ENCODE measurements at places on chromosomes 4 and X.

DNA sequence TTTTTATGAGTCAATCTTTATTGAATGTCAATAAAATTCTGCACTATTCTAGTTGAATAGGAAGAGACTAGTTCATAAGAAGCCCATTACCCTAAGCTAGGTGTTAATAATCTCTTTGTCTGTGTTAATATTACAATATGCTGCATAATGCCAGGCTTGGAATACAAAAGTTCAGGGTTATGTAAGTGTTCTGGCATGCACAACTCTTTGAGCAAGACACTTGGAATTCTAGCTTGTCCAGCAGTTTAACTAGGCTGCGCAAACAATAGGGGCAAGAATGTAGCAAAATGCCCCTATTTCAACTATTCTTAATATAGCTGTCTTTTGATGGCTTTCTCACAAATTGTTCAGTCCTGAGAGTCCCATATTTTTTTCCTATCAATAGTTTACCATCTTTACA is 31.3 kb upstream of the ETNPPL start:
- no peak for DNase-seq

DNA sequence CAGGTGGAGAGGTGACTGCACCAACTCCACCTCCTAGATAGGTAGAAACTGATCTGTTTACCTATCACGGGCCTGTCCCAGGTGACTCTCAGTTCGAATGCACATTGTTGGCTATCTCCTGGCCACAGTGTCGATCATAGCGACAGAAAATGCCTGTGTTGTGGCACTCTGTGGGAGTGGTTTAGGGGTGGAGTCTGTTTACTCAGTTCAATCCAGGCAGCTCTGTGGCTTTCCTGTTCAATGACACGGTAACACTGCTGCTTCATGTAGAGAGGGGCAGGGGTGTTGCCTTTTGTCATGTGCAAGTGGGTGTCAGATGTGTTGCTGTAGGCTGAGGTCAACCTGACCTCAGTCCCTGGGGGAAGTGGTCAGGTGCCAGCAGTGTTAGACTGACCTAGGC is 1602.4 kb downstream of the TECRL start:
- no peak for DNase-seq

- no peak for DNase-seq
These were observed 7.9 kb downstream of the HUWE1 start for GRCh38 chrX:53678667-53679066.

GRCh38 chrX:125319646-125320521 is at the start of gene TEX13C:
TEX13C (plus strand) TSS chrX:125319871; CDS start chrX:125320120, 249 bp downstream.
- DNase-seq: no peak

DNA sequence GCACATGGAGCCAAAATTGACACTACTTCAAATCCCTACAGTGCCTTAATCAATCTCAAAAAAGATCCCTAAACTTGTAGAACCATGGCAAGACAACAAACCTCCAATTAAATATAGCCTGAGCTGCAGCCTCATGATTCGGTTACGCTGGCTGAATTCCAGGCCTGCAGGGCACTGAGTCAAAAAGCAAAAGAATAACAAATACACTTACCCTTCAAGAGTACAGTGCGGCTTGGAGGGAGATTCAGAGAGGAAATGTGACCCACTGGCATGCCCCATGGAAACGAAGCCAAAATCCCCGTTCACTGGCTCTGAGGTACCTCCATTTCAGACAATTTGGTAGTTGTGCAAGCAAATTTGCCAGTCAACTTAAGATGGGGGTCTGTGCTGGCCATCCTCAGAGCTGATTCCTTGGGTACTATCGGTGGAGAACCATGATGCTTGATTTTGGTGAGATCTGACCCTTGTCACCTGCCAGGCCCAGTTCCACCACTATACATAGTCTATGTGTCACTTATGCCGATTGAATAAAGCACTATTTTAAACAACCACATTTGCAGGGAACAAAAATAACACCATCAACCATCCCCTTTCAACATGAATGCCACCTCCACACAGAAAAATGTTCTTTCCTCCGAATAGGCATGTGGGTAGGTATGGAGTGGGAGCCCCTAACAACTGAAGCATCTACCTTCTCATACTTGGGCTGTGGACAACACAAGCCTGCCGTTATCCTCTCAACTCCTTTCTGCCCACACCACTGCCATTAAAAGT is 2.1 kb downstream of the C4orf54 start:
- no peak for DNase-seq

DNA sequence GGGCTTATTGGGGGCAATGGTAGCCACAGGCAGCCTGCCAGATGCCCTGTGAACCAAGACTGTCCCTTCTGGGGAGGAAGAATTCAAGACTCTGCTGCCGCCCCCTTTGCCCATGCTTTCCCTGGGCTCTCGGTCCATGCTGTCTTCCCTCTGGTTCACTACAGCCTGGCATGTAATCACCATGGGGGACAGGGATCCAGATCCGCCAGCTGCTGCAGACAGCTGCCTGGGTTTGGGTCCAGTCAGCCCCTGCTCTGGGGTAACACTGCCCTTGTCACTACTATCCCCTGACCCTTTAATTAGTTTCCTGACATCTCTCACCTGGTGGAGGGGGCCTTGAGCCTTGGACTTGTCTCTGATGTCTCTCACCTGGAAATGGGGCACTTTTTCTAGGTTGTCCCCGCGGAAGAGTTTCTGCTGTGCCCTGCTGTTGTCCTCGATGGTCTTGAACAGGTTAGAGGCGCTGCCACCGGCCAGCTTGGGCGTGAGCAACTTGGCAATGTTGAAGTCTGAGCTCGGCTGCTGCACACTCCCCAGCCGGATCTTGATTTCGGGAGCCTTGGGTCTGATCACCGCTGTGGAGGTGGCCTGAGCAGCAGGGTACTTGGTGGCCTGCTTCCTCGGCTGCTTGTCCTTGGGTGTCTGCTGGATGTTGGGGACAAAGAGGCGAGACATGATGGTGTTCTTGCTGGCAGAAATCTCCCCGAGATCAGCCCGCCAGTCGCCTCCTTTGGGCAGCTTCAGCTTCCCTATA is 6.4 kb downstream of the C4orf54 start:
- no peak for DNase-seq

GRCh38 chr4:140103676-140104075 is 50.3 kb downstream of the MAML3 start:
- DNase-seq: no peak

- no peak for DNase-seq
These were observed 7.1 kb downstream of the SLC25A31 start for GRCh38 chr4:127737295-127737694.

GRCh38 chr4:110654254-110654635 is 31.4 kb upstream of the PITX2 start:
- no peak for DNase-seq

DNA sequence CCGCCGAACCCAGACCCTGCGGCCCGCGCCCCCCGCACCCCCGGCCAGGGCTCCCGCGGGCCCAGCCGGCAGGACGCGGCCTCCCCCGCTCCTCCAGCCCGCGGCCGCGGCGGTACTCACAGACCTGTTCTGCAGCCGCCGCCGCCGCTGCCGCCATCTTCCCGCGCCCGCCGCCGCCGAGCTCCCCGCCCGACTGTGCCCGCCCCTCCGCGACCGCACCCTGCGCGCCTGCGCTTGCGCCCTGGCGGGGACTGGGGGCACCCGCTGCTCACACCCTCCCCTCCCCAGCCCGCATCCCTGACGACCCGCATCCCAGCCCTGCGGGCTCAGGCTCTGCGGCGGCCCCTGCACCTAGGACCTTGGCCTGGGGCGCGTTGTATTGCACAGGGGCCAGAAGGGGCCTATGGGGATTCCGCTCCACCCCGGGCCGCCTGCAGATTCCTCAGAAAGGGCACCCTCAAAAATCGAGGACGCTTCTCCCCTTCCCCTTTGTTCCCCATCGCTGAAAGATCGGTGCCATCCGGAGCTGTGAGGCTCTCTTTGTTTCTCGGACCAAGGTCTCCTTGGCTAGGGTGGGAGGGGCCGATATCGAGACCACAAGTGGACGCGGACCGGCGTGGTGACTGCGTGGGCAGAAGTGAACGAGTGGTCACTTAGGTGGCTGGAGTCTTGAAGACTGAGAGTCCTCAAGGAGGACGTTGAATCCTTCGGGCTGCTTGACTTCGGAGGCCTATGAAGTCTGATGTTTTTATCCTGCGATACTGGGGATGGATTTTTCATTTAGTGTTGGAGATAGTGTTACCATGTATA is at the start of gene SGCB:
SGCB (minus strand) TSS at position 197 of the 810 bp plus-strand sequence; CDS start at position 157, 40 bp downstream.
- peak; percentile 87 for DNase-seq

- DNase-seq: no peak
These were observed 41.1 kb upstream of the AFF2 start for GRCh38 chrX:148459343-148459742.

DNA sequence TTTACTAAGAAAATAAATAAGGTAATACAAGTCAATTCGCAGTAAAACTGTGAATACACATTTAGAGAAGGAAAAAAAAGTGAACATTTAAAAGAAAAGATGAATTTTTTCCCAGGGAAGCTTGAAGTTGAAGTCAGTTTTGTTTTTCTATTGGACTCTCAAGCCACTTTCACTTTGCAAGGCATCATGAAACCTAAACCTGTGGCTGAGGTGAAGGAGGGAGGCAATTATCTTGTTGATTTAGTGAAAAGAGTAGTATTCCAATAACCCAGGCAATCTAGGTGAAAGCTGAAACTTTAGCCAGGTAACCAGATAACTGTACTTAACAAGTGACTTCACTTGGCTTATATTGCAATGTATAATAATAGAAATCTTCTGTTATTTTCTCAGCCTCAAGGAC is 138.6 kb downstream of the HDX start:
- DNase-seq: no peak

- no peak for DNase-seq
These were observed 16.9 kb upstream of the LRBA start for GRCh38 chr4:151031831-151032605.

GRCh38 chr4:109390115-109390768 is 43.4 kb upstream of the SEC24B start:
- no peak for DNase-seq

GRCh38 chrX:3820167-3820566 is 106.7 kb upstream of the PRKX start:
- no peak for DNase-seq

GRCh38 chrX:112746812-112747595 is 67.3 kb upstream of the LHFPL1 start:
- DNase-seq: no peak

DNA sequence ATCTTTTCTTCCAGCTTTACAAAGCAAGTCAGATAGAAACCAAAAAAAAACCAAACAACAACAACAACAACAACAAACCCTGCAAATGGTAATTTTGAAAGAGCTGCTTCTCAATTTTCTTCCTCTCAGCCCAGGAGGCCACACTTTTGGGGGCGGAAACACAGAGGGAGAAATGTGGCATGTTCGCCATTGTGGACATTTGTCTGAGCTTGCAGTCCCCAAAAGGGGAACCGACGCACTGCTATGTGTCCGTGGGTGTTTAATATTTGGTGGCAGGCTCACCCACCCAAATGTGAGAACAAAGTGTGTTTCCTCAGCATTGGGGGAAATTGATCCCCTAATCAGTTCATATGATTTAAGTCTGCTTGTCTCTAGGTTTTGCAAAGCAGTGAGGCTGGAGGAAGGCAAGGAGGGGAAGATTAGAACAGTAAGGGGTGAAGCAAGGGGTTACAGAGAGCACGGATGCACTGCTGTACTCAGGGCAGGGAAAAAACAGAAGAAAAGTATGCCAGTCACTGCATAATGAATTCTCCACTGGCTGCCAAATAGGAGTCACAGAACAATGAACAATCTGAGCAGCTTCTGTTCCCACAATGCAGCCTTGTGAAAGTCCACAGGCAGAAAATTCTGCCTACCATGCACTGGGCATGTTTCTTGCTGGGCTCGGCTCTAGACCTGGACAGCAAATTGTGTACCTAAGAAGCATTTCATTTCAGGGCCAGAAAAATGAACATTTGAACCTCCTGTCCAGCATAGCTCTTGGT is 74.7 kb upstream of the GPM6B start:
- DNase-seq: no peak

GRCh38 chr4:576991-577498 is 950 bp upstream of the TMEM271 start:
- DNase-seq: peak; percentile 48

DNA sequence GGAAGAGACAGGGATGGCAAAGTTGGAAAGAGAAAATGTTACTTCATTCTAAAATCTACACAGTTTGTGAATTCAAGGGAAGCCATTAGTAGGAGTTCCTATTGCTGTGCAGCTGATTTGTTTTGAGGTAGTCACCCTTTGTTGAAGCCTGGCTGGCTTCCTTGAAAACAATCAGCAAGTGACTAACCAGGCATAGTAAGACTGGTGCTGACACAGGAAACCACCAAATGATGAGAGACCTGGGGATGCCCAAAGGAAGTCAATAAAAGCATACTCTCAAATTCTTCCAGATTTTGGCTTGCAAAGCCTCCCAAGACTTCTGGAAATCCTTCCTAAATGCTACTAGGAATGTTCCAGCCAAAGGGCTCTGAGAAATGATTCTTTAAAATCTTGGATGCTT is 23.9 kb upstream of the PRDM8 start:
- no peak for DNase-seq

- peak; percentile 66 for DNase-seq
These were observed 51.0 kb downstream of the GUCY1B1 start for GRCh38 chr4:155809835-155810234.

DNA sequence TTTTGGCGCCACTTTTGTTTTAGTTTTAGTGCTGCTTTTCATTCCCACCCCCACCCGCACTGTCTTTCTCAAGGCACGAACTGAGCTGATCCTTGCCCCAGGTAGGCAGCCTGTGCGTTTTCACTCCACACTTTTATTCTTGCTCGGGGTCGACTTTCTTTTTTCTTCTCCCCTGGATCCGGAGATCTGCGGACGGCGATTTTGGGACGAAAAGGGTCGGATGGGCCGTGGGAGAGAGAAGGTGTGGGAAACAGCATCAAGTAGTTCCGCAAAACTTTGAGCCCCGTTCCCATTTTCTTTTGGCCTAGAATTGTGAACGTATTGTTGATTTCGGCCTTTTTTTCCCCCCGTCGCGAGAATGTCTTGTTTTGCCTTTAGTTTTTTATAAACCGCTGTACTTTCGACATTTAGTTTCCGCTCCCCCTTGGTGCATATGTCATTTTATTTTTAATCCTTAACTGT is 531 bp downstream of the STAG2 start:
- no peak for DNase-seq

DNA sequence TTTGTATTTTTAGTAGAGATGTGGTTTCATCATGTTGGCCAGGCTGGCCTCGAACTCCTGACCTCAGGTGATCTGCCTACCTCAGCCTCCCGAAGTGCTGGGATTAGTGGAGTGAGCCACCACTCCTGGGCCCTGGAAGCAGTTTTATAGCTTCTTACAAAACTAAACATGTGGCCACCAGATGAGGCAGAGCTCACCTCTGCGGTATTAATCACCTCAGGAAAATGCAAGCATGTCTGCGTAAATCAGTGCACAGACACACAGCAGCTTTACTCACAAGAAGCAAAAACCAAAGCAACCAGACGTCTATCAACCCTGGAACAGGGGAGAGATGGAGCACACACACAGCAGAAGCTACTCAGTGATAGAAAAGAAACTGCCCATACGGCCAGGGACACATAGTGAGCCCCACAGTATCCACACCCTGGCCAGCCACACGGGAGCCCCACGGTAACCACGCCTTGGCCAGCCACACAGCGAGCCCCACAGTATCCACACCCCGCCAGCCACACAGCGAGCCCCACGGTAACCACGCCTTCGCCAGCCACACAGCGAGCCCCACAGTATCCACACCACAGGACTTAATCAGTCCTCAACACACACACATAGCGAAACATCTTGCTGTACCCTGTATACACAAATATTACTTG is 30.2 kb downstream of the PPP2R3B start:
- no peak for DNase-seq

All from iPS-NIHi11 (cell line).